HCT116 (cell line): ENCODE measurements at places on chromosomes 1 and 21. TPM values are rescaled to one million over a fixed set of nuclear protein-coding genes. Genes with fewer than 3 reads are reported as not detected.

Gene F3
- total RNA-seq = 58.5 TPM

GRCh38 chr1:215567491-215568298 lies 591 bp downstream of the KCTD3 start:
- H3K27ac ChIP-seq = peak overlapping the region; percentile 95
- no peak for DNase-seq
- H3K4me3 ChIP-seq = peak overlapping the region; percentile 65
- H3K27me3 ChIP-seq = no peaks in the 10 kb centered on the region
- H3K4me1 ChIP-seq = peaks cover 24% of the 10 kb centered on the region
- no peaks in the 10 kb centered on the region for H3K36me3 ChIP-seq

- no peaks in the 10 kb centered on the region for H3K27me3 ChIP-seq
- no peak overlapping the region for H3K4me3 ChIP-seq
- H3K27ac ChIP-seq = no peak overlapping the region
- DNase-seq = no peak
- peaks cover 26% of the 10 kb centered on the region for H3K36me3 ChIP-seq
Measured at GRCh38 chr21:46397211-46397905, 61.3 kb upstream of the DIP2A start.

DNA sequence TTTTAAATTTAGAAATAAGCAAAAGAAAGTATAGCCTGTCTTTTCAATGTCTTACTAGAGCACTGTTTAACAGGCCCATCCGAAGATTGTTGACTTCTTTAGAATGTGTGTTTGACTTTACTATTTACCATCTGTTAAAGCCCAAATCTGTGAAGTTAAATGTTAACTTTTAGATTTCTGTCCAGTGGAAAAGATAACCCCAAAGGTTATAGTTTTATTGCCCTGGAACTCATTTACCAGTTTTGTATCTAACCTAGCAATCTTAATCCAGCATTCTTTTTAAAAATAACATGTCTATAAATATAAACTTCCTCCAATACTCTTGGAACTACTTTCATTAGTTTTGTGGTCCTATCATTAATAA lies 37.9 kb downstream of the SNRPE start:
- H3K4me1 ChIP-seq = no peaks in the 10 kb centered on the region
- no peak overlapping the region for H3K27ac ChIP-seq
- no peaks in the 10 kb centered on the region for H3K27me3 ChIP-seq
- no peak overlapping the region for H3K4me3 ChIP-seq
- no peaks in the 10 kb centered on the region for H3K36me3 ChIP-seq

- no peaks in the 10 kb centered on the region for H3K36me3 ChIP-seq
- DNase-seq = peak; percentile 88
- H3K27ac ChIP-seq = peak overlapping the region; percentile 45
- H3K4me3 ChIP-seq = peak overlapping the region; percentile 18
- H3K27me3 ChIP-seq = no peaks in the 10 kb centered on the region
- H3K4me1 ChIP-seq = peaks cover 30% of the 10 kb centered on the region
Measured at GRCh38 chr1:204506201-204506968, 9.8 kb upstream of the MDM4 start.

- H3K27ac ChIP-seq = no peak overlapping the region
- no peaks in the 10 kb centered on the region for H3K36me3 ChIP-seq
- DNase-seq = no peak
- no peak overlapping the region for H3K4me3 ChIP-seq
Measured at GRCh38 chr1:99163671-99164070, 100.6 kb upstream of the PLPPR4 start.

DNA sequence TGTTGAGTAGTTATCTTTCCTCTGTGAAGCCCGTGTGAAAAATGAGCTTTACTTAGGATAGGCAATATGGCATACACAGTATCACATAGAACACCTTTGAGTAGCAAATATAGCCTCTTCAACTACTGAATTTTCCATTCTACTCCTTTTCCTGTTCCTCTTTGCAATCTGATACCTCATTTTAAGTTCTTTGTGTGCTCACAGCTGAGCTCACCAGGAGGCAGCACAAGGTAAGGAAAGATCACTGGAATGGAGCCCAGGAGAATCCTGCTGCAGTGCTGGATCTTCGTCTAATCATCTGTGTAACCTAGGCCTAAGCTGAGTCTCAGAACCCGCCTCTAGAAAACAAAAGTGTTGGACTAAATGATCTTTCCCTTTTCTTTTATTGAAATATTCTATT lies 171.0 kb downstream of the LRRC40 start:
- no peak overlapping the region for H3K27ac ChIP-seq
- no peak overlapping the region for H3K4me3 ChIP-seq
- peaks cover 15% of the 10 kb centered on the region; the same call in 1 of the 2 replicates for H3K27me3 ChIP-seq
- H3K4me1 ChIP-seq = no peaks in the 10 kb centered on the region

Gene AIM2
- not detected for total RNA-seq

DNA sequence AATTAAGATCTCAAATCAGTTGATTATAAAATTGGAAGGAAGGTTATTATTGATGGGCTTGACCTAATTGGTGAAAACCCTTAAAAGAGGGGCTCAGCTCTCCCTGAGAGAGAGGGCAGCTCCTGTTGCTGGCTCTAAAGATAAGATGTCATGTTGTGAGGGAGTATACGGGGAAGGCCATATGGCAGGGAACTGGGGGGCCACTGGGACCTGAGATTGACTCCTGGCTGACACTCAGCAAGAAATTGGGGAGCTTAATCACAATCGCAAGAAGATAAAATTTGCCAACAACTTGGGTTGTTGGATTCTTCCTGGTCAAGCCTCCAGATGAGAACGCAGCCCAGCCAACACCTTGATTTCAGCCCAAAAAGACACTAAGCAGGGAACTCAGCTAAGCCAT lies 69.7 kb upstream of the KCNJ6 start:
- no peaks in the 10 kb centered on the region for H3K27me3 ChIP-seq
- H3K4me1 ChIP-seq = no peaks in the 10 kb centered on the region
- no peak for DNase-seq
- no peak overlapping the region for H3K4me3 ChIP-seq

Gene SYCP1
- total RNA-seq = not detected

Gene EVA1C
- 29.3 TPM for total RNA-seq

- H3K27ac ChIP-seq = no peak overlapping the region
- no peak for DNase-seq
- peaks cover 7% of the 10 kb centered on the region for H3K4me1 ChIP-seq
- no peaks in the 10 kb centered on the region for H3K27me3 ChIP-seq
Measured at GRCh38 chr1:113983391-113983790, 4.1 kb downstream of the OLFML3 start.

Gene RIPPLY3
- total RNA-seq = not detected

DNA sequence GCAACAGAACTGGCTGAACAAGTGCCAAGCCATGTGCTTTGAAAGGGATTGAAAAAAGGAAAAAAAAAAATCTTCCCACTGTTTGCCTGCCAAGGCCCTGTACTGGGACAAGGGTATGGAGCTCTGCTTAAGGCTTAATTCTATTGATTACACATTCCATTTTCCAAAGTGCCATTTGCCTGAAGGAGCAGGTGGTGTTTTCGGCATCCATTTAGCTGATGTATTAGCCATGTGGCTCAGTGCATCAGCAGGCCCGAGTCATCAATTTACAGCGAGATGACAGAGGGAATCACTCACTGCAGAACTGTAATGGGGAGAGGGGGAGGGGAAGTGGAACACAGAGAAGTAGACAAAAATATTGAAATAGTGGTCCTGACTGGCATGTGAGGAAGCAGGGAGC lies 144.2 kb upstream of the BEND5 start:
- H3K27me3 ChIP-seq = no peaks in the 10 kb centered on the region
- no peaks in the 10 kb centered on the region for H3K4me1 ChIP-seq
- H3K27ac ChIP-seq = no peak overlapping the region
- DNase-seq = no peak
- H3K4me3 ChIP-seq = no peak overlapping the region

Gene LCE1B
- not detected for total RNA-seq

GRCh38 chr1:234519506-234519905 lies 40.5 kb upstream of the TARBP1 start:
- H3K27me3 ChIP-seq = no peaks in the 10 kb centered on the region
- H3K4me1 ChIP-seq = peaks cover 23% of the 10 kb centered on the region
- no peak for DNase-seq
- H3K4me3 ChIP-seq = no peak overlapping the region
- no peak overlapping the region for H3K27ac ChIP-seq

DNA sequence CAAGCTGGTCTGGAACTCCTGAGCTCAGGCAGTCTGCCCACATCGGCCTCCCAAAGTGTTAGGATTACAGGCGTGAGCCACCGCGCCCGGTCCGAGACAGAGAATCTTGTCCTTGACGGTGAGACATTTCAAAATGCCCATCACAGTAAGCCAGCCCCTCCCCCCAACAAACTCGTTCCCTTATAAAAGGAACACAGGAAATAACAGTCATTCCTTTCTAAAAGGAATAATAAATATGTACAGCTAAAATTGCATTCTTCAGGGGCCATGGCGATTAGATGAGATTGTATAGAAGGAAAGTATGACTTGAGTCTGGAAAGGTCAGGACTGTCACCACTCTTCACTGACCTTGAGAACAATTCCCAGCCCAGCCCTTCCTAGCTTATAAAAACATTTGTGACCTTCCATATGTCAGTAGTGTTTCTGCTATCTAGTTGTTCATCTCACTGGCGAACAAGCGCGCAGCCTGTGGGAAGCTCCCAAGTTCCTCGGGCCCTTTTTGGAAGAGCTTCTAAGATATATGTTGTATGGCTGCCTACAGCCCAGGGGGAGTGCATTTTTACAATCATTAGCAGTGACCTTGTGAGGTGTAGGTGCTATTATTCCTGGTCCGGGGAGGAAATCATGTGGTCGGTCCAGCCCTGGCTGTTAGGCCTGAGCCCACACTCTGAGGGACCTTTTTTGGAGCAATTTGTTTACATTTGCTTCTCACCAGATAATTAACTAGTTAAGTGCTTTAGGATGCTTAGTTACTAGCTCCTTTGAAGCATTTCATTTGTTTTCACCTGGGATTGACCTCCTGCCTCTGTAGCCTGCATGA lies 8.7 kb downstream of the SZRD1 start:
- no peak overlapping the region for H3K27ac ChIP-seq
- no peaks in the 10 kb centered on the region for H3K36me3 ChIP-seq
- H3K27me3 ChIP-seq = no peaks in the 10 kb centered on the region
- H3K4me1 ChIP-seq = peaks cover 11% of the 10 kb centered on the region
- H3K4me3 ChIP-seq = no peak overlapping the region

Gene ZBTB8B
- total RNA-seq = 0.25 TPM

DNA sequence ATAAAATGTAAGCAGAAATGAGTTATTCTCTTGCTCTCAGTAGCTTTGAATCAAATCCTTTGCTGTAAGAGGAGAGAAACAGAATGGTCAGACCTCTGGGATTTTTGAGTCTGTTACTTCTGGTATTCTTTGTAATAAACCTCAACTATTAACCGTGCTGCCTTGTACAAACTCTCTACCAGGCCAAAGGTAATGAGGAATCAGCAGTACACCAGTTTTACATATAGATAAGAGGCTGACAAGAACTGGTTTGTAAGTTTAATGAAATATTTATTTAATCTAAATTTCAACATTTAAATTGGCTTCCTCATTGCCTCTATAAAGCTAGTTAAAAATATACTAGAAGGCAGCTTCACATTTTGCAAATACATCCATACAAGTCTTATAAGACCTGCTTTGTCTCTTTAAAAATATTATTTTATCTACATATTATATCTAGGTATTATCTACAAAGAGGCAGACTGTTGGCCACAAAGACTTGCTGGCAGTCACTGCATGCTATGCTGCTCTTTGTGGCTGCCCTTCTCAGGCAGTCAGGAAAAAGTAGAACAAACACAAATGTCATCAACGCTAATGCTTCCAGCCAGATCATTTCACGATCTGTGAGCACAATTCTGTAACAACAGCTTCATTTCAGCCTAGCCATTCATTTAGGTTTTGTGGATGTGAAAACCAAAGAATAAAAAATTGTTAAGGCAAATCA lies 173.0 kb downstream of the GABPA start:
- H3K36me3 ChIP-seq = peaks cover 4% of the 10 kb centered on the region; the same call in 1 of the 2 replicates
- H3K27ac ChIP-seq = no peak overlapping the region
- DNase-seq = no peak
- H3K27me3 ChIP-seq = no peaks in the 10 kb centered on the region

GRCh38 chr1:103111926-103112325 lies 3.6 kb upstream of the COL11A1 start:
- no peak for DNase-seq
- no peak overlapping the region for H3K4me3 ChIP-seq
- H3K27me3 ChIP-seq = no peaks in the 10 kb centered on the region
- no peak overlapping the region for H3K27ac ChIP-seq
- no peaks in the 10 kb centered on the region for H3K36me3 ChIP-seq
- no peaks in the 10 kb centered on the region for H3K4me1 ChIP-seq

DNA sequence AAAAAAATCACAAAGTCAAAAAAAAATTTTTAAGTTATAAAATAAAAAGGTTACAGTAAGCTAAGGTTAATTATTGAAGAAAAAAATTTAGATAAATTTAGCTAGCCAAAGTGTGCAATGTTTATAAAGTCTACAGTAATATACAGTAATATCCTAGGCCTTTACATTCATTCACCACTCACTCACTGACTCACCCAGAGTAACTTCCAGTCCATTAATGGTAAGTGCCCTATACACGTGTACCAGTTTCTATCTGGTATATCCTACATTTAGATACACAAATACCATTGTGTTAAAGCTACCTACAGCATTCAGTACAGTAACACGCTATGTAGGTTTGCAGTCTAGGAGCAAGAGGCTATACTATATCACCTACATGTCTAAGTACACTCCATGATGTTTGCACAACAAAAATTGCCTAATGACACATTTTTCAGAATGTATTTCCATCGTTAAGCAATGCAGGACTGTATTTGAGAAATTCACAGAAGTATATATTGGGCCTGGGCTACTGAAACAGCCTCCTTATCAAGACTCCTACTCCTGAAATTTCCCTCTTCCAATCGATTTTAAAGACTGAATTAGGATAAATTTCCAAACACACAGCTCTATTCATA lies 155.1 kb downstream of the COP1 start:
- H3K27me3 ChIP-seq = no peaks in the 10 kb centered on the region
- DNase-seq = no peak
- H3K4me1 ChIP-seq = no peaks in the 10 kb centered on the region

- no peaks in the 10 kb centered on the region for H3K36me3 ChIP-seq
- DNase-seq = no peak
- H3K27me3 ChIP-seq = no peaks in the 10 kb centered on the region
- no peak overlapping the region for H3K27ac ChIP-seq
Measured at GRCh38 chr1:11898831-11899467, 27.3 kb downstream of the KIAA2013 start.

Gene TIAM1
- total RNA-seq = 47.8 TPM

DNA sequence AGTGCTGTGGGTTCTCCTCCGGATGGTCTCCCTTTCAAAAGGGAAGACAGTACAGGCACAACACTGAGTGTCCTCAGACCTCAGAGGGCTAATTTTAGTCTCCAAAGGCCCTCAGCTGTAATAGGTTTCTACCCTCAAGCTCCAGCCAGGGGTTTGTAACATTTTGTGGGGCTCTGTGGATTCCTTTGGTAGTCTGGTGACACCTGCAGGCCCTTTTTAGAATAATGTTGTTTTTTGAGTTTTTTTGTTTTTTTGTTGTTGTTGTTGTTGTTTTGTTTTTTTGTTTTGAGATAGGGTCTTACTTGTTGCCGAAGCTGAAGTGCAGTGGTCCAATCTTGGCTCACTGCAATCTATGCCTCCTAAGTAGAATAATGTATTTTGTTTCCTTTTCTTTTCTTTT lies 15.0 kb upstream of the TMEM201 start:
- H3K27me3 ChIP-seq = no peaks in the 10 kb centered on the region
- no peak for DNase-seq
- no peak overlapping the region for H3K27ac ChIP-seq
- peaks cover 20% of the 10 kb centered on the region; the same call in 1 of the 2 replicates for H3K36me3 ChIP-seq
- no peaks in the 10 kb centered on the region for H3K4me1 ChIP-seq
